ENCODE measurements at places on chromosomes 6 and 20.
A peak's percentile ranks its signal among the peaks of the same experiment; 100 is the strongest.

- DNase-seq, result no peak
Measured at GRCh38 chr6:65671922-65672321, 35.1 kb downstream of the EYS start.

GRCh38 chr6:148235446-148235845 lies 107.2 kb upstream of the SASH1 start:
- DNase-seq, result no peak

DNA sequence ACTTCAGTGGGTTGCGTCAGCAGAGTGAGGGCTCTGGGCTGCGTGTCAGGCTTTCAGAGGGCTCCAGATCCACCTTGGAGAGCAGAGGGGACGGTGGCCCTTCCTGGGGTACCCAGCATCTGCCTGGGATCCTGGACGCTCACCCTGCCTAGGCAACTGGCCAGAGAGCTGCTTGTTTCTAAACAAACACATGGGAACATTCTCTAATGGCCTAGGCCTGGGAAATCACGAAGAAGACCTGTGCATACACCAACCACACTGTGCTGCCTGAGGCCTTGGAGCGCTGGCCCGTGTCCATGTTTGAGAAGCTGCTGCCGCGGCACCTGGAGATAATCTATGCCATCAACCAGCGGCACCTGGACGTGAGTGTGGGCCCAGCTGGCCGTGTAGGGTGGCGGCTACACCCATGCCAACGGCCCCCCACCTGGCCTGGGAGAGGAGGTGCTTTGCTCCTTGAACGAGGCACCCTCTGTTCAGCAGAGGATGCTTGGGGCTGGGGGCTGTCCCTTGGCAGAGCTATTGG lies 32.2 kb downstream of the PYGB start:
- DNase-seq, result no peak

- DNase-seq, result no peak
Measured at GRCh38 chr6:160279850-160280249, 21.2 kb upstream of the SLC22A2 start.

- DNase-seq, result no peak
Measured at GRCh38 chr20:50294164-50295088, 103.8 kb downstream of the CEBPB start.

DNA sequence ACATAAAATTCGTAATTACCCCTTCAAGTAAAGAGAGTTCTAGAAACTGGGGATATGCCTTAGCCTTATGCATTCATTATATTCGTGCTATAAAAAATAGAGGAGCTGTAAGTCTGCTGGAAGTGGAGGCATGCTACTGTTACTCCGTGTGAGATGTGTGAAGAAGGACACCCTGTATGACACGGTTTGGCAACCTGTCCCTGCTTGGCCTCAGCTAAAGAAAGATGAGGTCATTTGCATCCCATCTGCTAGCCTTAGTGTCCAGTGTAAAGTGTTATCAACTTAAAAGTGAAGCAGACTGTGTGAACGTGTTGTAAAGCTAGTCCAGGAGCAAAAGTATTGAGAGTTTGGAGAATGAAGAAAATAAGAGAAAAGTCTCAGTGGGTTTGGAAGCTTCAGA lies 135.1 kb upstream of the RAB32 start:
- DNase-seq, result no peak

GRCh38 chr20:24149175-24149574 lies 160.6 kb upstream of the GGTLC1 start:
- DNase-seq, result no peak

DNA sequence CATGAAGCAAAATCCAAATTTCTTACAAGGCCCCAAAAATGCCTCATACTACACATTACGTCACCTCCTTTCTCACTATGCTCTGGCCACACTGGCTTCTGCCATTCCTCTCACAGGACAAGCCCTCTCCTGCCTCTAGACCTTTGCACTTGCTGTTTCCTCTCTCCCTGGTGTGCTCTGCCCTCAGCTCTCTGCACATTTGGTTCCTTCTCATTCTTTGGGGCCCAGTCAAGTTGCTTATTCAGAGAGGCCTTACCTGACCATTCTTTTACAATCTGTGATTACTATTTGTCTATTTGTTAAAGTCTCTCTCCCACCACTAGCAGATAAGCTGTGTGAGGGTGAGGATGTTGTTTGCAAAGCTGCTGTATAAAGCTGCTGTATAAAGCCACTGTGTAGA lies 15.4 kb upstream of the GSTA4 start:
- DNase-seq, result no peak

- DNase-seq, result no peak
Measured at GRCh38 chr20:6783752-6784151, 16.3 kb downstream of the BMP2 start.

GRCh38 chr20:21503345-21503744 lies 10.5 kb downstream of the NKX2-2 start:
- DNase-seq, result no peak

- no peak for DNase-seq
Measured at GRCh38 chr6:17984812-17985670, 2.4 kb downstream of the KIF13A start.

DNA sequence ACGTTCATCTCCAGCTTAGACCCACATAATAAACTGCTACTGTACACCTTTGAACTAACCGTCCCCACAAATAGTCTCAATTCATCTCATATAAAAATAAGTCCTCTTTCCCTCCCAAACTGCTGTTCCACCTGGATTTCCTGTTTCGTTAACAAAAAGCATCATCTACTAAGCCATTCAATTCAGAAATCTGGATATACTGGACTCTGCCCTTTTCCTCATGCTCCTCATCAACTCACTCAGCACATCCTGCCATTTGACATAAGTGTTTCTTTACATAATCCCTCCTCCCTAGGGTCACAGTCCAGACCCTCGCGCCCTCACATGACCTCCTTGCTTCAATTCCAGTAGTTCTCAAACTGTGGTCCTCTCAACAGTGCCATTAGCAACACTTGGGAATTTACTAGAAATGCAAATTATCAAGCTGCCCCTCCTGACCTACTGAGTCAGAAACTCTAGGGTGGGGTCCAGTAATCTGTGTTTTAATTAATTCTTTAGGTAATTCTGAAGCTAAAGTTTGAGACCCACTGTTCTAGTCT lies 4.5 kb downstream of the MKKS start:
- no peak for DNase-seq

DNA sequence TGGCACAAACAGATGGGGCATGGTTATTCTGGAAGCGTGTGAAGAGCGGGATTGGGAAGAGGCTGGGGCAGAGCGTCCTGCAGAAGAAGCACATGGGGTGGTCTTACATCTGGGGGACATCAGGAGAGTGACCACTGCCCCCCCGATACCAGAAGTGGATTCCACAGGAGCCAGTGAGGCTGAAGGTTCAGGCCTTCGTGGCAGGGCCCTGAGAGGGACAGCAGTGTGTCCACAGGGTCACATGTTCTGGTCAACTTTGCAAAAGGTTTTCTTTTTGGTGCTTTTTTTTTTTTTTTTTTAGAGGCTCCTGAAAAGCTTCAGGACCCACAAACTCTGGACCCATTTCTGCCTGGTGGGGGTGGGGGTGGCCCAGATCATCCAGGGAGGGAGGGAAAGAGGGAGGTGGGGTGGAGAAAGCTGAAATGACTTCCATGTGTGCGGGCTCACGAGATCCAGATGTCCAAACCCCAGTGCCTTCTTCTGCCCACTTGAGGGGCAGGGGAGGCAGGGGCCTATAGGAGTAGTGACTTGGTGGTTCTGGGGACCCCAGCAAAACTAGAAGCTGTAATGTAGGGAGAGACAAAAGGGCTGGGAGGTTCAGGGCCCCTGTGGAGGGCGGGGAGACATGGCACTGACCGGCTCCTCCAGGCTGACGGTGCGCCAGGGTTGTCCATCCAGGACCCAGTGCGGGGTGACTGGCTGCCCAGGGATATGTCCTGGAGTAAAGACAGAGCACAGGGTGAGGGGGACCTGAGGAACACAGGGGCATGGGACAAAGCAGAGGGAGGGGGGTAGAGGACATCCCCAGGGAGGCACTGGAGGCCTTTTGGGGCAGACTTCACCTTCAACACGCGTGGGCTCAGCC lies 2.7 kb downstream of the ADAM33 start:
- DNase-seq, result no peak

- no peak for DNase-seq
Measured at GRCh38 chr20:46046588-46047310, 17.7 kb downstream of the SLC12A5 start.

- no peak for DNase-seq
Measured at GRCh38 chr20:44891826-44892225, 6.3 kb downstream of the YWHAB start.

GRCh38 chr6:13048113-13048512 lies 280.2 kb downstream of the TBC1D7 start:
- no peak for DNase-seq

DNA sequence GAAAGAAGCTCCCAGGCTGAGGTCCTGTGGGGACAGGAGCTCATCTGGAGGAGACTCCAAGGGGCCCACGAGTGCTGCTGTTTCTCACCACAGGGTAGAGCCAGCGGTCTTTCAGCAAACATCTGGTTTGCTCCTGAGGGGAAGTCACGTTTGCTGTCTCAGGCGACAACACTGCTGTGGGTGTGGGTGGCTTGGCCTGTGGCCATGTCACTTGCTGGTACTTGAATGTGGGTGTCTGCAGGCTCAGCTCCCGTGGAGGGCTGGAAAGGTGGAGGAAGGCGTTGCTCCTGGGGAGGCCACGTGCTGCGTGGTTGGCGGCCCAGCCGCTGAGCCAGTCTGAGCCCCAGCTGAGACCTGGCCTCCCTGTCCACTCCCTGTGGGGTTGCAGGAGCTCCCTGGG lies 52.8 kb upstream of the MPC1 start:
- DNase-seq, result peak; percentile 83

- DNase-seq, result no peak
Measured at GRCh38 chr6:151141685-151142084, 98.1 kb upstream of the AKAP12 start.

- no peak for DNase-seq
Measured at GRCh38 chr6:115908906-115909559, 151.7 kb downstream of the FRK start.

GRCh38 chr6:97059473-97059872 lies 134.9 kb downstream of the KLHL32 start:
- no peak for DNase-seq

DNA sequence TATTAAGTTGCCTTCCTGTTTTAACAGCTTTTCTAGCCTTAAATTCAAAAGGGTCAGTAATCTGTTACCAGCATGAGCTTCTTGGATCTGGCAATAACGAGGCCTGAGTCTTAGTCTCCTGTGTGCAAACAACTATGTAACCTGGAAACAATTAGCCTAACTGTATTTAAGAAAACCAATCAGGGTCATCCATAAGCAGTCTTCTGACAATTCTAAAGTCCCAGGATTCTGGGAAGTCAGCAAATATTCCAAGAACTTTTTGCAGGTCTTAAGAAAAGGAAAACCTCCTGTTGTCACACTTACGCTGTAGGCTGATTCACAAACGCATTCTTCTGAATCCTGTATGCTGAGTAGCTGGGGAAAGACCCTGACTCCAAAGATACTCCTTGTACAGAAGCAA lies 90.4 kb downstream of the COL12A1 start:
- DNase-seq, result no peak

DNA sequence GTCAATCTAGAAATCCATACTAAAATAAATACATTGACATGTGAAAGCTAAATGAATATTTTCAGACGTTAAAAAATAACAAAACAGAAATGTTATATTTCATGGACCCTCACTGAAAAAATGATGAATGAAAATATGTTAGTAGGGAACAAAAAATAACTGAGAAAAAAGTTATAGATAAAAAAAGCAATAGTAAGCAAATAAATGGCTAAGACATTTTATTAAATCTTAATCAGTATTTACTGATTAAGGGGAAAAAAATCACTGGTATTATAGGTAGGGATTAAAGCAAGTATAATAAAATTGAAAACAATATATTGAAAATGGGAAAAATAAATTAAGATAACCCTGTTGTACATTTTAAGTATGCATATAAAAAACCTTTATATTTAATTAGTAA lies 468.1 kb upstream of the MANEA start:
- no peak for DNase-seq

GRCh38 chr20:41147767-41148191 lies 10.4 kb downstream of the PLCG1 start:
- DNase-seq, result no peak

- no peak for DNase-seq
Measured at GRCh38 chr6:42434237-42434636, 17.5 kb downstream of the TRERF1 start.

DNA sequence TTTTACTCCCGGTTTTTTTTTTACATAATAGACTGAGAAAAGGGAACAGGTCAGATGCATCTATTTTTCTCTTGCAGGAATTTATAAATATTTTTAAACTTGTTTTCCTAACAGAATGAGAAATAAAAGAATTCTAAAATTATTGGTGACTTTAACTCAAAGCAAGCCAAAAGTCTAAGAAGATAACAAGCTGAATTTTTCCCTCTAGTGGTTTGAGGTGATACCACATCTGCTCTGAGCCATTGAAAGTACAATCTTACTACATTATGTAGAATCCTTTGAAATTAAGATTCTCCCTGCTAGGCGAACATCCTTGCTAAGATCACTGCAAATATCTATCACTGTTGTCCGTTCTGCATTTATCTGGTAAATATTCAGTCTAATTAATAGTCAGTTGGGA lies 10.7 kb upstream of the STMND1 start:
- no peak for DNase-seq

DNA sequence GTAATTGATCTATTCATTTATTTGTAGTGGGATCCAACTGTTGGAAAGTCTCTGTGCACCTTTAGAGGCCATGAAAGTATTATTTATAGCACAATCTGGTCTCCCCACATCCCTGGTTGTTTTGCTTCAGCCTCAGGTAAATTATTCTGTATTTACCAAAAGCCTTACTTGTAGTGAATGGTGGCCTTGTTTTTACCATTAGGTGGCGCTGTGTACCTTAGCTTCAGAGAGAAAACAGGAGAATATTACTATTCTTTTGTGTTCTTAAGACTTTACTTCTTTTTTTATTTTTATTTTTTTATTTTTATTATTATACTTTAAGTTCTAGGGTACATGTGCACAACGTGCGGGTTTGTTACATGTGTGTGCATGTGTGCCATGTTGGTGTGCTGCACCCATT lies 23.7 kb downstream of the PEX7 start:
- peak; percentile 36 for DNase-seq

- no peak for DNase-seq
Measured at GRCh38 chr6:108656836-108657235, 96.1 kb downstream of the FOXO3 start.

- DNase-seq, result no peak
Measured at GRCh38 chr20:39568109-39568508, 606.0 kb downstream of the DHX35 start.

- no peak for DNase-seq
Measured at GRCh38 chr20:34705008-34705396, 858 bp downstream of the TP53INP2 start.

- DNase-seq, result no peak
Measured at GRCh38 chr6:5029609-5030008, 25.8 kb upstream of the RPP40 start.

- DNase-seq, result no peak
Measured at GRCh38 chr6:12577124-12577850, 139.3 kb upstream of the PHACTR1 start.

Data from HL-60 (cell line).